ENCODE measurements at places on chromosomes 6 and 20.
A peak's percentile ranks its signal among the peaks of the same experiment; 100 is the strongest.

DNA sequence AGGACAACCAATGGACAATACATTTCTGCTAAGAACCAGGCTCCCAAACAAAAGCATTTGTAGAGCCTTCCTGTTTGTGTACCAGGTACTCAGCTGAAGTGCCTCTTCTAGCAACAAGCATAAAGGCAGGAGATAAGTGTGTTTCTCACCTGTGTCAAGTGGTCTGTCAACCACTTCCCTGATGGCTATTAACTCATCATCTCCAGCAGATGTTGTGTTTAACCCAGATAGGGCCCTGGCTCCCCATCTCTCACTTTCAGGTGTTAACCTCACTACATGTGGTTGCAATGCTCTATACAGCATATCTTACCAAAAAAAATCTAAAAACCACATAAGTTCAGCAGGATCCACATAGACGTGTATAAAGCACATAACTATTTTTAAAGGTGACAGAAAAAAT, 9.6 kb upstream of the IL17A start:
- DNase-seq, result no peak

- no peak for DNase-seq
Measured at GRCh38 chr20:43138061-43138770, 51.5 kb downstream of the PTPRT start.

DNA sequence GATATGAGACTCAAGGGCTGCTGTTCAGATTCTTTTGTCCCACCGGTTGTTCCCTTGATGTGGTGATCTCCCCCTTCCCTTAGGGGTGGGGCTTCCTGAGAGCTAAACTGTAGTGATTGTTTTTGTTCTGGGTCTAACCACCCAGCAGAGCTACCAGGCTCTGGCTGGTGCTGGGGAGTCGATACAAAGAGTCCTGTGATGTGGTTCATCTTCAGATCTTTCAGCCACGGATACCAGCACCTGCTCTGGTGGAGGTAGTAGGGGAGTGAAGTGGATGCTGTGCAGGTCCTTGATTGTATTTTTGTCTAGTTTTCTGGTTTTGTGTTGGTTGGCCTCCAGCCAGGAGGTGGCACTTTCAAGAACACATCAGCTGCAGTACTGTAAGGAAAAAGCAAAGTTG, 801.6 kb downstream of the EPHA7 start:
- DNase-seq, result no peak

DNA sequence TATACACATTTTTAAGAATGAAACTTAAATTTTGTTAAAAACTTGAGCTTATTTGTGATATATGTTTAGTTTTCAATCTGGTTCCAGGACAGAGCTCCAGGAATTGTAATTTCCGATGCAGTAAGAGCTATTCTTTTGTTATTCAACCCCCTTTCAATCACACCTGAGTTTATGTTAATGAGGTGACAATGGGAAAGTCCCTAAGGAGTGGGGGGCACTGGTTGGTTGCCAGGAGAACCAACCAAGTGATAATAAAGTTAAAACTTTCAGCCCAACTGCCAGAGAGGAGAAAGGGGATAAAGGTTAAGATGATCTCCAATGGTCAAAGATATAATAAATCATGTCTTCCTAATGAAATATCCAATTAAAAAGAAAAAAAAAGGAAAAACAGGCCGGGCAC, 19.8 kb downstream of the MDN1 start:
- no peak for DNase-seq

DNA sequence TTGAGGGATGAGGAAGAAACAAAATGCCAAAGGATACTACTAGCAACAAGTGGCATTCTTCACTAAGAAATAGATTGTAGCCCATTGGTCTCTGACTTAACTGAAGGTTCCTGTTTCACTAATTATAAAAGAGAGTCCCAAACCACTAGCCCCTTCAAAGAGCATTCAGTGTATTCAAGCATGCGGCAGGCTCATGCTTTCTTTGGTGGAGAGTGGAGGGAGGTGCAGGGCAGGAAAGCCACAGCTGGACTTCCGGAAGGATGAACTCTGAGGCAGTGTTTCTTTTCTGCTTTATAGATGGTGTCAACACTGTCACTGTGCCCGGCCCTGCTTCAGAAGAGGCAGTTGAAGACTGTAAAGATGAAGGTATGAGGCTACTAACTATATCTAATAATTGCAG, 636.1 kb downstream of the KIF16B start:
- DNase-seq, result no peak

DNA sequence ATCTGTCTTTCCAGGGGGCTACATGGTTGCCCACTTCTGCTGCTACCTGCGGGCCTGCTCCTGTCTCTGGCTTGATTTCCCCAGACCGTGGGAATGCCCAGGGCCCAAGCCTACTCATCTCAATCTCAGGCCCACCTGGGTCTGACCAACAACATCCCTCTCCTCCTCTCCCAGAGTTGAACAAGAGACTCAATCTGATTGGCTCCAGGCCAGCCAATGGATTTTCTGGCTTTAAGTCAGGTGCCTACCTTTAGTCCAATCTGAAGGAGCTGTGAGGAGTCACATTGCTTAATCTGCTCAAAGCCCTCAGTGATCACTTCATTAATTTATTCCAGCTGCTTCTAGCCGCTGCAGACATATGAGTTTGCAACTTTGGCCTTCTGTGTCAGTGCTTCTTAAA, 162.4 kb upstream of the KCNG1 start:
- DNase-seq, result peak; percentile 11

- DNase-seq, result no peak
Measured at GRCh38 chr6:25922301-25922700, 8.2 kb downstream of the SLC17A2 start.

DNA sequence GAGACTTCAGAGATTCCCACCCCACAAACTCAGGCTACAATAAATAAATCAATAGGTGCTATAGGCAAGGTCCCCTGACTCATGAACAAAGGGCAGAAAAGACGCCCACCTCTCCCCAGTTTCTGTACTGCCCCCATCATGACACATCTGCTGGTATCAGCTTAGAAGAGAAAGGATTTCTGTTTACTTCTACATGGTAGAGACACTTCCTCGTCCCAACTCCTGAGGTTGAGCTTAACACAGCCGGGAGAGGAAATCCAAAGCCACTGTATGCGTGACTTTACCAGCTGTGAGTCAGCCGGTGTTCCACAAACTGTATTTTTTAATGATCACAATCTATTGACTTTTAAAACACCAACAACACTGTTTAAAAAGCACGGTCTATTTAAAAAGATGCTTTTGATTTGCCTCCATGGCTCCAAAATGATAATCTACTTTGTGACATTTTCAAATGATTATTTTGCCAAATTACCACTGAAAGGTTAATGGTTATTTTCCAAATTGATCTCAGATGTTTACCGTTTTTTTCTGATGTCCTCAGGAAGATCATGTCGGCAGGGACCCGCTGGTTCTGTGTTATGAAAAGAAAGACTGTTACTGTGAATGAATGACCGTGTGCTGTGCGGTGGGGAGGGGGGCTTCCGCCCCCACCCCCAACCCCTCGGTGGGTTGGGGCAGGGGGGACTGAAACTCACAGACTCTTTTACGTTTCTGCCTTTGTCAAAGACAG, 72.5 kb downstream of the ATP9A start:
- peak; percentile 81 for DNase-seq

DNA sequence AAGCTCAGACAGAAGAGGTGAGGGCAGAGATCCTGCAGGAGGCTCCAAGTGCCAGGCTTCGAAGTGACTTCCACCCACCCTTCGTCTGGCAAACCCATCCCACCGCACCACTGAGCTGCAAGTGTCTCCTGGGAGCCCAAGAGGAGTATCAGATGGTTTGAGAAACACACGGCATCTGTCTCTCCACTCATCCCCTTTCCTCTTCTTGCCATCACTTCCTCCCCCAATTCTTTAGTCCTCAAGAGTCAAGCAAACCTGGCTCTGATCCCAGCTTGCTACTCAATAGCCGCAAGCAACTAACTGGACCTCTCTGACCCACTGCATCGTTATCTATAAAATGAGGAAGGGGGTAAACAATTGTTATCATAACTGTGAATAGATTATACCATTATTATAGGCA, 142.1 kb downstream of the BMP7 start:
- no peak for DNase-seq

- DNase-seq, result no peak
Measured at GRCh38 chr20:51482836-51483473, 59.6 kb downstream of the NFATC2 start.

DNA sequence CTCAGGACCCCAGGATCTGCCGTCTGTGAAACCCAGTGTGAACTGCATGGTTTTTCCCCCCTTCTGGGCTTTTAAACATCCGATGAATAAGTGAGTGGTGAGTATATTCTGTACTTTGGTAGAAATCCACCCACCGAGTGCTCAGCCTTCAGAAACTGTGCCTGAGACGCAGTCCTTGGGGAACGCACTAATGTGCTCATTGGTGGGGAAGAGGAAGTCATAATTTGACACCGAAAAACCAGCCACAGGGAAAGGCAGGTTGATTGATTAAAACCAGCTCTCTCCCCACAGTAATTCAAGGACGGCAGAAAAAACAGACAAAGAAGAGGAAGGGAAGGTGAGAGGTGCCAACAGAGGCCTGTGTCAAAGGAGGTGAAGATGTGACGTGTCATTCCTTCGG, 21.7 kb downstream of the EDN3 start:
- DNase-seq, result no peak

- DNase-seq, result no peak
Measured at GRCh38 chr20:11137688-11138087, 463.9 kb upstream of the JAG1 start.

DNA sequence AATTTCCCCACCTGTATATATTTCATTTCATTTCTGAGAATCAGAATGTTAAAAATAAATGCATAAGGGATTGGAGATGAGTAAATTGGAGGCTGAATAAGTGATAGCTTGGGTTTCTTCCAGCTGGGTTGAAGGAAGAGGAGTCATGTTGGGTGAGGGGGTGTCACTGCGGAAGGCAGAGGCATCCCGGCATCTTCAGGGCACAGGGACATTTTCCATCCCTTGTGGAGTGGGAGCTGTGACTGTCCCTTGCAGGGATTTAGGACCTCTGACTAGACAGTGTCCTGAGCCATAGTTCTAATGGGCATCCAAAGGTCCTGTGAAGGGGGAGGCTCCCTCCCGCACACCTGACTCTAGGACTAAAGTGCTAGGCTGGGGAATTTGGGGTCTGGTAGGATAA, 2.1 kb downstream of the MCHR2 start:
- DNase-seq, result no peak

- no peak for DNase-seq
Measured at GRCh38 chr6:55913228-55914195, 38.1 kb upstream of the BMP5 start.

- DNase-seq, result peak; percentile 81
Measured at GRCh38 chr6:54238396-54238795, 69.8 kb upstream of the TINAG start.

- no peak for DNase-seq
Measured at GRCh38 chr6:87636315-87636714, 46.4 kb downstream of the ORC3 start.

DNA sequence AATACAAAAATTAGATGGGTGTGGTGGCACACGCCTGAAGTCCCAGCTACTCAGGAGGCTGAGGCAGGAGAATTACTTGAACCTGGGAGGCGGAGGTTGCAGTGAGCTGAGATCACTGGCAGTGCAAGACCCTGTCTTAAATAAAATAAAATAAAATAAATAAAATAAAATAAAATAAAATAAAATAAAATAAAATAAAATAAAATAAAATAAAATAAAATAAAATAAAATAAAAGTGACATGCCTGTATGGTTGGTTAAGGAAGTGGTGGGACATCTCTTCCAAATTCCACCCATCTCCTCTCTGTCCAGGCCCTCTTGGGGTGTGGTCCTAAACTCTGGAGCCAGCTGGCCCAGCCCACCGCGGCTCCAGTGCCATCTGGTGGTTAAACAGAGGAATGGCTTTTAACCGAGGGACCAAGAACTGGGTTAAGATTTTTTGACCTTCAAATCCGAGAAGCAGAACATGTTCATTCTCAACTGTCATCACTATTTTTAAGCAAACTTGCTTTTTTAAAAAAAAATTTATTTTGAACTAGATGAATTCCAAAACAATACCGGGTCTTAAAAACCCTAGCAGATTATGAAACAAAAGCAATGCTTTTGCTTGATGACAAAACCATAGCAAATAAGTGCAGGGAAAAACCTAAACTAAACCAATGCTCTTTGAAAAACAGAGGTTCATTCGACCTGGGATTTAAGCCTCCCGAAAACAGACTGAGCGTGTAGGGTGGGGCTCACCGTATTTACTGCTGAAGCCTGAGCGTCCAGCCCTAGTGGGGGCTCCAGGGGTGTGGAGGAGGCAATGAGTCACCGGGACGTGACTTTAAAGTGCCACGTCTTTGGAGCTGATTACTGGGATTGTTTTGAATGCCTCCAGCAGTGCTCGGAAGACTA, 68.8 kb downstream of the CDC5L start:
- DNase-seq, result peak; percentile 25

DNA sequence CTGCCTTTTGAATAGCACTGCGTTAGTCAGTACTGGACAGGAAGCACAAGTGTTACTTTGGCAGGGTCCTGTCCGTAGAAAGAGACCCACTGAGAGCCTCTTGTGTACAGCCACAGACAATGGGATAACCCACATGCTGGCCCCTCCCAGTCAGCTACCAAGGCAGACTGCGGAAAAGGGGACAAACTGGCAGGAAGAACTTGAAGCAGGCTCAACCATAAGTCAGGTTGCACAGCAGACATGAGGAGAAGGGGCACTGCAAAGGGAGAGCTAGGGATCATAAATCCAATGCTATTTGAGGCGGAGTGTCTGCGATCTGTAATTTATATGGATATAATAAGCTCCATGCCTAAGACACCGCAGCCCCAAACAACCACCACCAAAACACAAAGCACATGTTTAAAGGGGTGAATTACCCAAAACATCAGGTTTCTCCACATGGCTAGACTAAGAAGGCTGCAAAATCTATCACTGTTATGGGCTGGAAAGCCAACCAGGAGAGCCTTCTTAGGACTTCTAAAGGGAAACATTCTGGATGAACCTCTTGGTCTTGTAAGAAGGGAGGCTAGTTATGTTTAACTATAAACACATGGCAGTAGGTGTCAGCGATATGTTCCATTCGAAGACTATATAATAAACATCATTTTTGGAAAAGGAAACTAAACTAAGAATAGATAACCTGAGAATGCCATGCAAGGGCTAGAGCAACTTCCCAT, 141.7 kb downstream of the BACH2 start:
- peak; percentile 63 for DNase-seq

DNA sequence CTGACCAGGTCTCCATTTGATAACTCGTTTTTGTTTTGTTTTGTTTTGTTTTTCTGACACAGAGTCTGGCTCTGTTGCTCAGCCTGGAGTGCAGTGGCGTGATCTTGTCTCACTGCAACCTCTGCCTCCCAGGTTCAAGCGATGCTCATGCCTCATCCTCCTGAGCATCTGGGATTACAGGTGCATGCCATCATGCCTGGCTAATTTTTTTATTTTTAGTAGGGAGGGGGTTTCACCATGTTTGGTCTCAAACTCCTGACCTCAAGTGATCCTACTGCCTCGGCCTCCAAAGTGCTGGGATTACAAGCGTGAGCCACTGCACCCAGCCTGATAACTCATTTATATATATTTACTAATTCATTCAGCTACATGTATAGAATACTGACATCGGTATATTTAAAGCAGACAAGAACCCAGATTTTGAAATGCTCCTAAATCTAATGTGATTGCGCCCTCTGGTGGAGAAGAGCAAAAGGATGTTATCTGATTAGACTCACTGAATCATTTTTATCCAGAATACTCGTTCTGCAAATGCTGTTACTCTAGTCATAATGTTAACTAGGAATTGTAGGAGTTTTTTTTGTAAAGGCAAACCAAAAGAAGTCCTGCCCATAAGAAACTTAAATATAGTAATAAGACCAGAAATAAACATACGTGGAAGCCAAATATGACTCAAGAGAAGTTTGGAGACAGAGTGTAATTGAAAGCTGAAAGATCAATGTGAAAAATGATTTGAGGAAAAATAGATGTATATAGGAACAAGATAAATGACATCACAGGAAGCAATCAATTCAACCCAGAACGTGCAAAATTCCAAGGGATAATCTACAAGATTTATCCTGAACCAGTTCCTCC, 5.3 kb upstream of the COL12A1 start:
- no peak for DNase-seq
